ENCODE measurements at places on chromosomes 12 and 14.

GRCh38 chr14:73785336-73785833 is 66.2 kb upstream of the PTGR2 start:
- no peak for DNase-seq

- no peak for DNase-seq
Measured at GRCh38 chr14:21861153-21861552, 187.5 kb upstream of the OR4E1 start.

DNA sequence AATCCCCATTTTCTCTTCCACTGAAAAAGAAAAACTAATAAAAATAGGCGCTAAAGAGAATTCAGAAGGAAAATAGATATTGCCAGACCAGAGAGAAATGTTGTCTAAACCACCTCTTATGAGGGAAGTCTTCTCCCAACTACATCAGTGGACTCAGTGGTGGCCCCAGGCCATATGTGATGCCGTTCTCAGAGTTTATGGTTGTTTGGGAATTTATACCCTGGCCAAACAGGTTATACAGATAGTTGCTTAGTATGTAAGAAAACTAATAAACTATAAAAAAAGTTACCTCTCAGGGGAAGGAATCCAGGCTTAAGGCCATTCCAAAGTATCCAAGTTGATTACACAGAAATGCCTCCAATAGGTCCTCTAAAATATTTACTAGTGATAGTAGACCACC is 103.4 kb upstream of the RBM19 start:
- no peak for DNase-seq

DNA sequence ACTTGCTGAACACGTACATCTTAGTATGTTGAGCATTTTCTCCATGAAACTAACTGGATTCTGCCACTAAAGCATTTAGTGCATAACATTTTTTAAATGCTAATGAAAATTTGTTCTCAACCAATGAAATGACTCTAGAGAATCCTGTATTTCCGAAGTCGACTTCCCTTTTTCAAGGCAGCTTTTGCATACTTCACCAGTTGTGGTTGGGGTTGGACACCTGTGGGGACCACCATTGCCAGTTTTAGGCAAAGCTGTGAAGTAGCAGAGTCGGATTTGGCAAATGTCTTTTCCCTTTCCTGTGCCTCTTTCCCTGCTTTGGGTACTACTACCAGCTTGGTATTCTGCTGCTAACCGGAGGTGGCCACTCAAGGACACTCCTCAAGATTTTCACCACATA is 349.2 kb downstream of the BCAT1 start:
- no peak for DNase-seq

GRCh38 chr12:40238979-40239378 is 14.2 kb downstream of the LRRK2 start:
- DNase-seq, result no peak

DNA sequence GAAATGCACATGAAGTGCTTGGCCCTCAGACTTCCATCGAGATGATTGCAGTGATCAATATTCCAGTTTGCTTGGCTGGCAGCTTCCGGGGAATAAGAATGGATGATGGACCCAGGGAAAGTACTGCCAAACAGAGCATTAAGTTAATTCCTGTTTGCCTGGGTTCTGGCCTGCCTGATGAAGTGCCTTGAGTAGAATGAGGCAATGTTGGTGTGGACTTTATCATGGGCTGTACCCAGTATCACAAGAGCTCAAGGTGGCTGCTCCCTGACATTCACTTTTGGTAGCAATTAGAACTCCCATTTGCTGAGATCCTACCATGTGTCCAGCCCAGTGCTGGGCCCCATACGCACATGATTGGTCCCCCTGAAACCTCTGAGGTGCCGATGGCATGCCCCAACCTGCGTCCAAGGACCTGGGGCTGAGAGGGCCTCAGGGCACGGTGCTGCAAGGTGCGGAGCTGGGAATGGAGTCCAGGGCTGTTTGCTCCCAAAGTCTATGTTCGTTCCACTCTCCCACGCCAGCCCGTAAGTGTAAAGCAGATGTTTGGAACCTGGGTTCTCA is 80.7 kb downstream of the SLC25A47 start:
- no peak for DNase-seq

GRCh38 chr14:87241018-87241768 is 751.8 kb downstream of the GALC start:
- DNase-seq, result no peak

DNA sequence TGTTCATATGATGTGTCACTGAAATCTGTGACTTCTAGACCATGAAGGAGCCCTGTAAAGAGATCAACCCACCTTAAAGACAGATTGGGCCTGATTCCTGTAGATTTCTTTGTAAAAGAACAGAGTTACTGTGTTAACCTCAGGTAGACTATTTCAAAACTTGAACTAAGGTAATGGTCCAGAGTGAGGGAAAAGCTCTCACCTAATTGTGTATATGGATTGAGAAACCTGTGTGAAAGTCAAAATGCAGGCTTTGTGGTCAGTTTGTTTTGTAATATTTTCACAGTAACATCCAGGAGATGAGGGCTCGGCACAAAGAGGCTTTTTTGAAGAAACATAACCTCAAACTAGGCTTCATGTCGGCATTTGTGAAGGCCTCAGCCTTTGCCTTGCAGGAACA is 16.4 kb downstream of the DLST start:
- DNase-seq, result no peak

- no peak for DNase-seq
Measured at GRCh38 chr12:124763594-124763979, 100.1 kb downstream of the SCARB1 start.

- no peak for DNase-seq
Measured at GRCh38 chr12:41983394-41983793, 161.3 kb downstream of the GXYLT1 start.

- DNase-seq, result no peak
Measured at GRCh38 chr12:104520242-104520900, 63.6 kb downstream of the CHST11 start.

DNA sequence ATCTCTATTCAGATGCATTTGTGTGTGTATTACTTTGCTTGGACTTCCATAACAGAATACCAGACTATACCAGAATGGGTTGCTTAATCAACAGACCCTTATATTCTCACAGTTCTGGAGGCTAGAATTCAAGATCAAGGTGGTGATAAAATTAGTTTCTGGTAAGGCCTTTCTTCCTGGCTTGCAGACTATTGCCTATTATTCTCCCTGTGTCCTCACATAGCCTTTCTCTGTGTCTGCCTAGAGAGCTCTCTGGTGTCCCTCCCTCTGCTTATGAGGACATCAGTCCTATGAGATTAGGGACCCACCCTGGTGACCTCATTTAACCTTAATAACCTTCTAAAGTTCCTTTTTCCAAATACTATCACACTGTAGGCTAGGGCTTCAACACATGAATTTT is 106.0 kb downstream of the FAR2 start:
- no peak for DNase-seq

DNA sequence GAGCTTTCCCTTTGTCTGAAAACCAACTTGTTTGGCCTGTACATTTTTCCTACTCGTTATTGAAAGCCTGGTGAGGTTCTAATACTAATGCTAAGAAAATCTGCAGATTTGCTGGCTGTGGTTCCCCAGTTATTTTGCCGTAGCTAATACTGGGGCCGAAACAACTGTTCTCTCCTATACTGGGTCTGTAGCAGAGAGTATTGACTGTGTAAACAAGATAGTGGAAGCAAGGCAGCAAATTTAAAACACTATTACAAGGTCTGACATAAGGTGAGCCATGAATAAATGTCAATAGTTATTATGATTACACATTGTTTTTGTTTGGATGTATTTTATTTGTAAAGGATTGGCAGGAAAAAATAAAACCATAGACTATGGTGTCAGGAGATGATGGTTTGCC is 1244.0 kb downstream of the AACS start:
- DNase-seq, result no peak
